ENCODE measurements at places on chromosomes 3 and 15.

DNA sequence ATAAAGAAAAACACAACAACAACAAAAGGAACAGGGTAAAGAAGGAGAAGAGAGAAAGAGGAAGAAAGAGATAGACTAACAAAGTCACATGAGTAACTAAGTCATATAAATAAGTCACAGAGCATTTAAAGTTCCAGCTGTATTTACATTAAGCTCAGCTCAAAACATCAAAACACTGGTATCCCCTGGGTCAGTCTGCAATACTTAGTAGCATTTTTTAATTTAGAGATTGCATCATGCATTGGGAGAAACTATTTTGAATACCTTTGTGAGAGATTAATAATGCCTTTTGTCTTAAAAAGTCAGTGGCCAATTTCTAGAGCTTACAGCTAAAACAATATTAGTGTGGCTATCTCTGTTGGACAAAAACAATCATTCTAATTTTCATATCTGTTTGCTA, 78.4 kb downstream of the NEK10 start:
- DNase-seq: no peak

DNA sequence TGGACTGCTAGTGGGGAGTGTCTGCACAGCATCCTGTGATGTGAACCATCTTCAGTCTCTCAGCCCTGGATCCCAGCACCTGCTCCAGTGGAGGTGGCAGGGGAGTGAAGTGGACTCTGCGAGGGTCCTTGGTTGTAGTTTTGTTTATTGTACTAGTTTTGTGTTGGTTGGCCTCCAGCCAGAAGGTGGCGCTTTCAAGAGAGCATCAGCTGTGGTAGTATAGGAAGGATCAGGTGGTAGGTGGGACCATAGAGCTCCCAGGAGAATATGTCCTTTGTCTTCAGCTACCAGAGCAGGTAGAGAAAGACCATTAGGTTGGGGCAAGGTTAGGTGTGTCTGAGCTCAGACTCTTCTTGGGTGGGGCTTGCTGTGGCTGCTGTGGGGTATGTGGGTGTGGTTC, 20.9 kb downstream of the NEK11 start:
- DNase-seq: no peak

GRCh38 chr15:73495181-73495580, 52.2 kb downstream of the REC114 start:
- DNase-seq: no peak

- no peak for DNase-seq
Measured at GRCh38 chr3:150359381-150359780, 48.7 kb upstream of the TSC22D2 start.
